ENCODE measurements at places on chromosomes 5 and 9.

DNA sequence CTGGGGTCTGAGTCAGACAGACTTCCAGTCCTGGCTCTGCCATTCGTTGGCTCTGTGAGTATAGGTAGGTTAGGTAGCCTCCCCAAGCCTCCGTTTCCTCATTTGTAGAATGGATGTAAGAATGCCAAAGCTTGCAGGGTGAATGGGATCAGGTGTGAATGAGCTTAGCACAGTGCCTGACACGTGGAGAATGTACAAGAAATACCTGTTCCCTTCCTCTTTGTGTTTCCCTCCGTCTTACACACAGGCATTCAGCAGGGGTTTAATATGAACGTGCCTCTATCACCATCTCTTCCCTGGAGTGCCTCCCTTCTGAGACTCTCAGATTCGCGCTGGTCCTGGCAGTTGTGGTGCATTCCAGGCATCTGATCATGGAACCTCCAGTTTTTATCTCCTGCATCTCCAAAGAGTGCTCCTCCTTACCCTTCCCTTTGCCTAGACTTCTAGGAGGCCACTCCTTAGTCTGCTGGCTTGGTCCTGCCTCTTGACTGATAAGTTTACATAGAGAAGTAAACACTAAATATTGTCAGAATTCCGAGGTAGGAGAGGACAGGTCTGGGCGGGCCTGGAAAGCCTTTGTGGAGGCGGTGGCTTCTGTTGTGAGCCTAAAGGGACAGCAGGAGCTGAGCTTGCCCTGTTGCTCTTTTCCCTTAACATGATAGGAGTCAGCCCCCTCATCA is 199.4 kb downstream of the AOPEP start:
- DNase-seq: no peak

DNA sequence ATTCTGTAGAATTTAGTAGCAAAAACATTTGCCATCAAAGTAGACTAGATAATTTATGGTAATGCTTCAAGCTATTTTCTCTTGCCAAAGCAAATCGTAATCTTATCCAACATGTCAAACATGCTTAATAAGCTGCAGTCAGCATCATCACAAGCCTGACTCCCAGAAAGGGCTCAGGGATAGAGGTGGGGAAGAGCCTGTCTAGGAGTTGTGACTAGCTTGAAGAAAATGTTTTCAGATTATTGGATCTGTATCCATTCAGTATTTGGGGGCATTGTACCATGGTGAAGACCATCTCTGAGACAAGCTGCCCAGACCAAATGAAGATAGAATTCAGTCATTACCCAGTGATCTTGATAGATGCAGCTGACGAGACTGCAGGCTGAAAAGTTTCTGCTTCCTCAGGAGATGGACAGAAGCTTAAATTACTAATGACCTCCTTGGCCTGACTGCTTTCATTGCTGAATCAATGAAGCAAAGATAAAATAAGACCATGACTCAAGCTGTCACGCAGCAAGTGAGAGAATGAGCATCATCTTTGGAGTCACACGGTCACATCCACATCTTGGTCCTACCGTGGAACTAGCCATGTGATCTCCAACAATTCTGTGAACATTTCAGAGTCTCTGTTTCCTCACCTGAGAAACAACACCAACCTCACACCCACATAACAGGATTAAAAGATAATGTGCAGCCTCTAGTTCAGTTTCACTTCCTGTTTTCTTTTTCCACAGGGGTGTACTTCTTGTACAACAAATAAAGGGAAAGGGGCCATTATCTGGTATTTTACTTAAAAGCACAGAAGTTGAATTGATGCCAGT is 9.4 kb downstream of the ERAP2 start:
- DNase-seq: no peak

GRCh38 chr5:40361378-40361777 is 318.3 kb upstream of the PTGER4 start:
- DNase-seq: no peak

GRCh38 chr5:42989190-42989589 is 50.9 kb downstream of the ANXA2R start:
- DNase-seq: no peak

- DNase-seq: peak; percentile 21
These were observed 37.8 kb upstream of the CRB2 start for GRCh38 chr9:123318202-123318601.

DNA sequence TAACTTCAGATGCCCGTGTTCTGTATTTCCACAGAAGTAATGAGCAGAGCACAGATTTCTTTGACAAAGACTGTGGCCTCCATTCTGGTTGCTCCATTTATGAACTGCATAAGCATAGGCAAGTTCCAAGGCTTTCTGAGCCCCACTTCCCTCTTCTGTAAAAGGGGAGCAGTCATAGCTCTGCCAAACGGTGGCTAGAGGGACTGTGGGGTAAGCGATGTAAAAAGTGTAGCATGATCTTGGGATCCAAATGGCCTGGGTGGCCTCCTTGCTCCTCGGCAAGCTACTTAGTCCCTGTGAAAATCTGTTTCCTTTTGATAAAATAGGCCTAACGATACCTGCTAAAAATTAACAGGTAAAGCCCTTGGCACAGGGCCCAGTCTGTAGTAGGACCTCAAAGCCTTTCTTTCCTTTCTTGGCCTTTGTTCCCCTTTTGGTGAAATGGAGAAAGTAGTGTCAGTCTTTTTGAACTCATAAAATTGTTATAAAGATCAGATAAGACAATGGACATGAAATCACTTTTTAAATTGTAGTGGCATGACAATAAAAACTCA is 646.6 kb downstream of the ACTL7B start:
- peak; percentile 86 for DNase-seq

DNA sequence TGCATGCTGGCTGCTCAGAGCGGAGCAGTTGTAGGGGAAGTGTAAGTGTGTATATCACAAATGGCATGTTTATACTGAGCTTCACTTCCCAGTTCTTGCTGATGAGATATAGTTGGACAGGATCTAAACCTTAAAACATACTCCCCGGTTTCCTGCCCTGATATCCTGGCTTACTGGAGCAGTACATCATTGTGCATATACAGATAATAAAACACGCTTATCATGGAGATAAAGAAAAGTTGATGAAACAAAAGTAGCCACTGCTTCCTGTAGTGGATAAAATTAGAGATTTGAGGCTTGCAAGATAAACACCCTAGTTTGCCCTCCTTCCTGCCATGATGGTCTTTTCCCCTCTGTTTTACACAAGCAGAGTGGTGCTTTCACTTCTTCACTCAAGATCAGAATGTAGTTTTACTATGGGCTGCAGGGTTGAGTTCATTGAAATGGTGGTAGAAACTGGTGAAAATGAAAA is 15.0 kb downstream of the NPR3 start:
- no peak for DNase-seq

- no peak for DNase-seq
These were observed 46.5 kb upstream of the TNFAIP8 start for GRCh38 chr5:119309326-119309725.

- DNase-seq: no peak
These were observed 59.0 kb downstream of the ZNF622 start for GRCh38 chr5:16406630-16407029.

DNA sequence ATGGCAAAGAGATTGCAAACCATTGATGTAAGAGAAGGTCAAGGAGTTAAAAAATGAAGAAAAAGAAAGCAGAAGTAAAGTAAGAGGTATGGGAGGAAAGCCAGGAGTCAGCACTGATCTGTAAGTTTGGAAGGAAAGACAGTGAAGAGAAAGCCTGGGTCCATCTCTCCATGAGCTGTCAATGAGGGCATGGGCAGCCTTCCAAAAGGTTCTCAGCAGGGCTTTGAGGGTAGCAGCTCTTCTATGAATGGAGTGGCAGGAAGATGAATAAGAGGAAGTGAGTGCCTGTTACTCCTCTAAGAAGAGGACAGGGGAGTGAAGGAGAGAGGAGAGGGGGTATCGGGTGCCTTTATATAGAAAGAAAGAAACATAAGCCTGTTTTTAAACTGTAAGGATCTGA is 97.1 kb downstream of the ADCY2 start:
- DNase-seq: no peak

GRCh38 chr9:135084881-135085760 is 2.3 kb upstream of the OLFM1 start:
- DNase-seq: no peak

DNA sequence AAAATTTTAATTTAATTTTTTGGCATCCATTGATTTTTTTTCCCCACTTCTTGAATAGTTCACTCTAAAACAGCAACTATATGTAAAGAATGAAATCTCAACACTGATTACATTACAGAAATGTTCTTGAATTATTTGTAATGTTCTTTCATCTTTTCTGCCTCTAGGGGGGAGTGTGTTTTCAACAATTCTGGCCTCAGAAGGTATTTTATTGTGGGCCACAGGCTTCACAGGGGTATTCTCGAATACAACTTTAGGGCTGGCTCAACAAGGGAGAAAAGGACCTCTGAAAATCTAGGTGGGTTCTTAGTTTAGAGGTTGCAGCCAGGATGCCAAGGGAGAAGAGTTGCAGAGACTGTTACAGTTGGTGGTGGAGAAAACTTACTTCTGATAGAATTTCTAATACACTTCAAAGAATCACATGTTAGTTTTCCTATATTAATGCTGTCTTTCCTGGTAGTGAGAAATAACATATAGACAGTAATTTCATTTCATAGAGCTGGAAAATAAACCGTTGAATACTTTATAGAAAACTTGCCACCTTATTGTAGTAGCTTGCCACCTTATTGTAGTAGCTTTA is 3.6 kb upstream of the NPR3 start:
- no peak for DNase-seq
